ENCODE measurements at places on chromosomes 2 and 18.

- DNase-seq, result no peak
These were observed 60.5 kb downstream of the DSEL start for GRCh38 chr18:67455890-67456501.

GRCh38 chr2:238231251-238231793, 8.5 kb downstream of the HES6 start:
- no peak for DNase-seq

DNA sequence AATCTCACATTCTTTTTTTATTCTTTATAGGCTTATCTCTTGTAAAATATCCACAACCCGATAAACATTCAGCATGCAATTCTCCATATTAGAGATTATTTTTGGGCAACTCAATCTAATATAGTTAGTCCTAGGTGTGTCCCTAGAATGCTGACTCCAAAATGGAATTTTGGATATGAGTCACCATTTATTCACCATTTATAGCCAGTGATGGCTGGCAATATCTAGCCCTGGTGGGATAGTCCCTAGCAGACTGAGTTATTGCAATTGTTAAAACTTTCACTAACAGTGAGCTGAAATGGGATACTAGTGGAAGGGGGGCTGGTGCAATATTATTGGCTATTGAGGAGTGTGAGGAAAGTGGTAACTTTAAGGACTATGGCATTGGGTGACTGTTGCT, 401.6 kb downstream of the SLC4A3 start:
- DNase-seq, result no peak

DNA sequence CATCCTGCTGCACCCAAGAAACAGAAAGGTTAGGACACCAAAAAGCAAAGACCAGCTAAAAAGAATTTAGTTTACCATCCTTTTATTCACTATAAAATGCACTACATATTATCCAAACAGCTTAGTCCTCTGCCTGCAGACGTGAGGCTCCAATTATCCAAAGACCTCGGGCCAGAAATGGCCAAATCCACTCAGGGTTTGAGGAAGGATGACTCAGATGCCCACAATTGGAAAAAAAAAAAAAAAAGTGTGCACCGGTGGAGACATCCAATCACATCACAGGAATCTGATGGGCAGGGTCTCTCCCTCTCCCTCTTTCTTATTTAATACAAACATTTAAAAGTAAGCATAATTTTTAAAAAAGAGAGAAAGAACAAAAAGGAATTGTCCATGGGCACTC, 65.7 kb downstream of the TRABD2A start:
- DNase-seq, result no peak

GRCh38 chr18:45403341-45404049, 211.8 kb upstream of the SLC14A2 start:
- no peak for DNase-seq

DNA sequence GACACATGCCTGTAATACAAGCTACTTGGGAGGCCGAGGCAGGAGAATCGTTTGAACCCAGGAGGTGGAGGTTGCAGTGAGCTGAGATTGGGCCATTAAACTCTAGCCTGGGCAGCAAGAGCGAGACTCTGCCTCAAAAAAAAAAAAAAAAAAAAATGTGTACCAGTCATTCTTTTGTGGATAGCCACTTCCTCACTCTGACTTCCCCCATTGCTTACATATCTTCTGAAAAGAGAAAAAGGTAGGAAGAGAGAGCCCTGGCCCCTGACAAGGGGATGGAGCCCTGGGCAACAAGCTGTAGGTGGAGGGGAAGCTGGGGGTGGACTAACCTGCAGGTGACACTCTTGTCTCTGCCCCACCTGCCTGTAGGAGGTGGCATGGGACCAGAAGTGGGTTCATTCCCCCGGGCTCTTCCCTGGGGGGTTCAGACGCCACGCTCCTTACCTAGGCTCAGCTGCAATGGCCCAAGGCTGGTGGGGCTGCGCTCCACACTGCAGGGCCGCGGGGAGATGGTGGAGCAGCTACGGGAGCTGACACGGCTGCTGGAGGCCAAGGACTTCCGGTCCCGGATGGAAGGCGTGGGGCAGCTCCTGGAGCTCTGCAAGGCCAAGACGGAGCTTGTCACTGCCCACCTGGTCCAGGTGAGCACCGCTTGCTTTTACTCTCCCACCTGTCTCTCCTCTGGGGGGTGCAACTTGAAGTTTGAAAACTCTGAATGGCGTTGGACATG, 39.1 kb downstream of the PCARE start:
- no peak for DNase-seq

GRCh38 chr2:240259924-240260529, 119.6 kb upstream of the OTOS start:
- no peak for DNase-seq

DNA sequence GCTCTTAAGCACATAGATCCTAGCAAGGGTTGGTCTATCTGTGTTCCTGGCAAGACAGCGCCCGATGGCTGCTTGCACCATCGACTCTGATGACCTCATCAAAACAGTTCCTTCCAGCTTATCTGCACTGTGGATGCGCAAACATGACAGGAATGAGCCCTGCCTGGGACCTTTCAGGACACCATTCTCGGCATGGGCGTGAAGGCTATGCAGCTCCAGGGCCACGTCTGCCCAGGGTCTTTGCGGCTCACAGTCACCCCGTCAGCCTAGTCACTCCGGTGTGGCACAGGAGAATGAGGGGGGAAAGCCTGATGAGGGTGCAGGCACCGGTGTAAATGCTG, 147.8 kb upstream of the TWIST2 start:
- DNase-seq, result no peak

DNA sequence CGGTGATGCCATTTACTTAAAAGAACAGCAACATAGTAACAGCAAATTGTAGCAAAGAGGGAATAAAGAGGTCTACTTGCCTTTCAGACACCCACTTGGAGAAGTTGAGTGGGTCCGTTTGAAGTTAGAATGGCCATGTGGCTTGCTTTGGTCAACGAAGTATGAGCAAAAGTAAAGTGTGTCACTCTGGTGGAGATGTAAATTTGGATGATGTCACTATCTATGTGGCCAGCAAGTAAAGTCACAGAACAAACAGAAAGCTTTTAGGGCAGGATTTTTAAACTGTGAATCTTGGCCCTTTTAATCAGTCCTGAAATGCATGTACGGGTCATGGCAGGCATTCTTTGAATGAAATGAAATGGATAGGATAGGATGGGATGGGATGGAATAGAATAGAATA, 120.3 kb downstream of the PAX3 start:
- DNase-seq, result no peak

GRCh38 chr2:147351784-147352183, 493.0 kb upstream of the ACVR2A start:
- DNase-seq, result no peak

DNA sequence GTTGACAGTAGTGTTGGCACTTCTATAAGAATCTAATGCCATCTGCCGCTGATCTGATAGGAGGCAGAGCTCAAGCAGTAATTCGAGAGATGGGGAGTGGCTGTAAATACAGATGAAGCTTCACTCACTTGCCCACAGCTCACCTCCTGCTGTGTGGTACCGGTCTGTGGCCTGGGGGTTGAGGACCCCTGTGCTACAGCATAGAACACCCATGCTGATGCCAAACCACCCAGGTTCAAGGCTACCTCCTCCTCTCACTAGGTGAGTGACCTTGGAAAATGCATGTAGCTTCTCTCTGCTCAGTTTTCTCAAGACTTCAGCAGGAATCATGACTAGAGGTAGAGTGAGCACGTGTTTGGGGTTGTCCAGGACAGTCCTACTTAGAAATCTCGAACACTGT, 263.4 kb downstream of the SH3BP4 start:
- DNase-seq, result no peak

DNA sequence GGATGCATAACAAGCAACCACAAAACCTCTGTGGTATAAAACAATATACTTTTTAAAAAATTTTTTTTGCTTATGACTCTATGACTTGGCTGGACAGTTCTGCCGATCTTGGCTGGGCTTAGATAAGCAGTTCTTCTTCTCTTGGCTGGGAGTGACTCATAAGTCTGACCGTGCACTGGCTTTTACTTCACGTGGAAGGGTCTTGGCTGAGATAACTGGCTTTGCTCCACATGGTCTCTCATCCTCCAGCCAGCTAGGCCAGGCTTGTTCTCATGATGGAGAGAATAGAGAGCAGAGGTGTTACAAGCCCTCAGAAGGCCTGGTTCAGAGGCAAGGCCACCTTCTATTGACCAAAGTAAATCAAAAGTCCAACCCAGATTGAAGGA, 178.9 kb upstream of the SERPINE2 start:
- DNase-seq, result no peak

GRCh38 chr2:133045787-133046186, 375.8 kb upstream of the LYPD1 start:
- no peak for DNase-seq

DNA sequence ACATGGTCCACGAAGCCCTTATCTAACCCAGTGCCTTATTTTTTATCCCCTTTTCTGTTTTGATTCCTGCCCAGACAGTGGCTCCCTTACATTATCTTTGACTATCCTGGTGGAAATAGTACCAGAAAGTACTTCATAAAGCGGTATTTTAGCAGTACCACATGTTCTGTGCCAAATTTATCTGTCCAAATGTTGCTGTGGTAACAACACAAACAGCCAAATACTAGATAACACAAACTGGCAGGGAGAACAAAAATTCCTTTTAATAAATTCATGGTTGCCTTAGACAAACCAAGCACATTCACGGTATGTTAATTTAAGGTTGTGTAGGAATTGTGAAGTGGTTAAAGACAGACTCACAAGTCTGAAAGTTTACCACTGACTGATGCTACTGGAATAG, 187.9 kb upstream of the LHCGR start:
- DNase-seq, result no peak

GRCh38 chr18:10135302-10135926, 221.6 kb downstream of the VAPA start:
- DNase-seq, result no peak

DNA sequence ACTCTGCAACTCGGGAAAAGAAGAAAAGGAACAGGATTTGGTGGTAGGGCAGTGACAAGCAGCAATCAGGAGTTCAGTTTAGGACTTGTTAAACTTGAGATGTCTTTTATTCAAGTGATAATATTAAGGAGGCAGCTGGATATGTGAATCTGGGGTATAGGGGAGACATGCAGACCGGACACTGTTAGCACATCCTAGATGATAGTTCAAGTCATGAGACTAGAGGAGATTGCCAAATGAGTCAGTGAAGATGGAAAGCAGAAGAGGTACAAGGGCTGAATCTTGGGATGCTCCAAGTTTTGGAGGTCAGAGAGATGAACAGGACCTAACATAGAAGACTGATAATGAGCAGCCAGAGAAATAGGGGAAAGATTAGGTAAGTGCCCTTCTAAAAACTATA, 69.5 kb upstream of the PSME4 start:
- no peak for DNase-seq

- DNase-seq, result no peak
These were observed 23.1 kb downstream of the PRPF40A start for GRCh38 chr2:152694161-152694661.

DNA sequence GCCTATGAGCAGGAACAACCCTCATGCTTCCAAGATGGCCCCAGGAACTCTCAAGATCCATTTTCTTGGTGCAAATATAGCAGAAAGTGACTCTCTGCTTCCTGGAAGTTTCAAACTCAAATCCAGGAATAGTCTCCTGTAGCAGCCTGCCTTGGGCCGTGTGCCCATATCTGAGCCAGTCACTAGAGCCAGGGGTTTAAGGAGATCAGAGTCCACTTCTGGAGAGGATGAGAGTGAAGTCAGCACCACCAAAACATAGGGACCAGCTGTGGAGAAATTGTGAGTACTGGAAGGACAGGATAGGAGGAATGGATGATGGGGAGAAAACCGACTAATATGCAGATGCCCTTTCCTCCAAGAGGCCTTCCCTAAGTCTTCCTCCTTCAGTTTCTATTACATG, 33.2 kb downstream of the PSD4 start:
- DNase-seq, result no peak

DNA sequence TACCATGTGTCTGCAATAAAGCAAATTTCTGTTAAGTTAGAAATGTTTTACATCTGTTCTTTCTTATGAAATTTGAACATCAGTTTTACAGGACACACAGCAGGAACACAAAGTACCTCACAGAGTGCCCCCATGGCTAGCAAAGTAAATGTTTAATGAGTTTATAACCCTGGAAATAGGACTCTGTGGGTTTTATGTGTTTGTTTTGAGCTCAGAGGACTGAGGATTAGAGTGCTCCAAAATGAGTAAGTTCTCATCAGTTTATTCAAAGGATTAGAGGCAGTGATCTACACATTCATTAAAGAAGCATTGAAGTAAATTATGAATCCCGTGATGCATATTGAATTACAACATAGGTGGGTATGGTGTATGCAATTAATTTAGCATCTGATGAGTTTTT, 281.8 kb downstream of the GULP1 start:
- no peak for DNase-seq

- DNase-seq, result no peak
These were observed 139.0 kb downstream of the MSH2 start for GRCh38 chr2:47541848-47542450.

GRCh38 chr2:54952978-54953456, 97.2 kb downstream of the RTN4 start:
- no peak for DNase-seq

DNA sequence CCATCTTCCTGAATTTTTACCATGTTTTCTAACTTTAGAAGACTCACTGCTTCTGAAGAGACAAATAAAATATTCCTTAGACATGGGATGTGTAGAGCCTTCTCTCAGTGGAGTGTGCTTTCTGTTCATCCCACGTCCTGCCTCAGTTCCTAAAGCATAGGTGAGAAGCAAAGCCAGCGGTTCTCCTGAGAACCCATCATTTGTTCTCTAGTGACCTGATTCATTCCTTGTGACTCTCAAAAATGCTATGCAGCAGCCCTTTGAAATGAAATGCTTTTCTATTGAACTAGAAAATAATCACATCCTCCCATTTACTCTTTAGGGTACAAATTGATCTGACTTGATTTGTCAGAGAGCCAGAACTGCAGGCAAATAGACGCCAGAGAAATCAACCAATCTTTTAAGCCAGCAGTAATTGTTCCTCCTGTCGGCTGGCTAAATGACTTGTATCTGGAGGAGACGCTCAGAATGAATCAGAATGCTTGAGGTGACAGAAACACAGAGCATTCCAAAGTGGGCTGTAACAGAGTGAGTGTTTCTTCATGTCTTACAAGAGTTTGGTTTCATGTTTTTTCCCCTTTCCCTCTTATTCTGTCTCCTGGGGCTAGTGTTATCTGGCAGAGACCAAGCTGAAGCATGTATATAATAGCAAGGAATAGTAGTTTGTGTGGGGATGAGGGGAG, 81.3 kb upstream of the TMEM178A start:
- no peak for DNase-seq

- no peak for DNase-seq
These were observed 159.5 kb upstream of the GYPC start for GRCh38 chr2:126496493-126496892.

GRCh38 chr2:20469595-20469994, 22.7 kb downstream of the RHOB start:
- no peak for DNase-seq

GRCh38 chr2:8877894-8878293, 40.5 kb upstream of the KIDINS220 start:
- no peak for DNase-seq

GRCh38 chr2:201580486-201580885, 62.8 kb downstream of the TMEM237 start:
- DNase-seq, result no peak

DNA sequence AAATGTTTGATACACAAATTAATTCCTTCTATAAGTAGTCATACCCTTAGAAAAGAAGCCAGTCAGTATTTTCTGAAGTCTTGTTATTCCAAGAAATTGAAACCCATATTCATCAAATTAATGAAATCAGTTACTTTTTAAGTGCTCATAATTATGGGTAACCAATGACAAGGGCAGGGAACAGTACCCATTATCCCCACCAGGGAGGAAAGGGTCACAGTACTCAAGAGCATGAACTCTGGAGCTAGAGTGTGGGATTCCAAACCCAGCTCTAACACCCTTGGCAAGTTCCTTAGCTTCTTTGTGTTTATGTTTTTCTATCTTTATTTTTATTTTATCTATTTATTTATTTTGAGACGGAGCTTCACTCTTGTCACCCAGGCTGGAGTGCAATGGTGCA, 68.4 kb downstream of the CCDC148 start:
- no peak for DNase-seq
